Activated CD4-positive, CD25-positive, alpha-beta regulatory T cell treated with anti-CD3 and anti-CD28 coated beads, Interleukin-2, amount 50 U/mL, for 72 hours (primary cell): ENCODE measurements at places on chromosomes 3 and 15.

DNA sequence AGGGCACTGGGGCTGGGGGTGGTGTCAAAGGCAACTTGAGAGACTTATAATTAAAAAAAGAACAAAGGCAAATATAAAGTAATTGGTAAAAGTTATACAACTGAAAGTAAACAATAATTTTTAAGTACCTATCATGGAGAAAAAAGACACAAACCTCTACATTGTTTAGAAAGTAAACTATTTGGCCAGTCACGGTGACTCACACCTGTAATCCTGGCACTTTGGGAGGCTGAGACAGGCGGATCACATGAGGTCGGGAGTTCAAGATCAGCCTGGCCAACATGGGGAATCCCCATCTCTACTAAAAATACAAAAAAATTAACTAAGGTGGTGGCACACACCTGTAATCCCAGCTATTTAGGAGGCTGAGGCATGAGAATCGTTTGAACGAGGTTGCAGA lies 25.8 kb downstream of the RPSA start:
- no peak for DNase-seq

DNA sequence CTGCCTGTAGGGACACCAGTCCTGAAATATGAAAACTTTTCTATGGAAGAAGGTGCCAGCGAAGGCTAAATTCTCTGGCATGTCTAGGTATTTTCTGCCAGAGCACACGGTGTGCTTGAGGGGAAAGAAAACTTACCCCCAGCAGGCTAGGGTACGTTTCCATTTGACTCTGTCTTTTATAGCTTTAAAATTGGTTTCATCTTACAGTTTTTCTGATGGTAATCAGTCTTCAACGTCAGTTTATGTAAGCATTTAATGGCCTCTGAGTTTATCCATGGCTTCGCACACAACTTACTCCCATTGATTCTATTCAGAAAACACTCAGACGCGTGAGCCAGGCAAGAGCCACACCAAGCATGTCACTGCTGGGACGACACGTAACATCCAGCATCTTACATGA lies 249.7 kb downstream of the ADAMTS17 start:
- DNase-seq, result no peak

DNA sequence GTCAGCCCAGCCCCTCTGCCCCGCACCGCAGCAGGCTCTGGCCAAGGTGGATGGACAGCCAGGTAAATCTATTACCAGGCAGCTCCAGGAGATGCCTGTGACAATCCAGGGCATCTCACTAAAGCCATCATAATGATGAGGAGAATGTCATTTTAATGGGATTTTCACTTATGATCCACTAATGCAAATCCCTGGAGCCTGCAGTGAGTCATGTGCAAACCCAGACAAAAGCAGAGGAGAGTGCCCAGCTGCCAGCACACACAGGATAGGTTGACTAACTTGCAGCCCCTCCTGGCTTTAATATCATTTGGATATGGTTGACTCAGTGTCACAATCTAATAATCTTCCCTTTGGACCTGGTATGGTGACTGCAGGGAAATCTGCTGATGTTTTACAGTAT lies 206.9 kb upstream of the TRIM42 start:
- no peak for DNase-seq

DNA sequence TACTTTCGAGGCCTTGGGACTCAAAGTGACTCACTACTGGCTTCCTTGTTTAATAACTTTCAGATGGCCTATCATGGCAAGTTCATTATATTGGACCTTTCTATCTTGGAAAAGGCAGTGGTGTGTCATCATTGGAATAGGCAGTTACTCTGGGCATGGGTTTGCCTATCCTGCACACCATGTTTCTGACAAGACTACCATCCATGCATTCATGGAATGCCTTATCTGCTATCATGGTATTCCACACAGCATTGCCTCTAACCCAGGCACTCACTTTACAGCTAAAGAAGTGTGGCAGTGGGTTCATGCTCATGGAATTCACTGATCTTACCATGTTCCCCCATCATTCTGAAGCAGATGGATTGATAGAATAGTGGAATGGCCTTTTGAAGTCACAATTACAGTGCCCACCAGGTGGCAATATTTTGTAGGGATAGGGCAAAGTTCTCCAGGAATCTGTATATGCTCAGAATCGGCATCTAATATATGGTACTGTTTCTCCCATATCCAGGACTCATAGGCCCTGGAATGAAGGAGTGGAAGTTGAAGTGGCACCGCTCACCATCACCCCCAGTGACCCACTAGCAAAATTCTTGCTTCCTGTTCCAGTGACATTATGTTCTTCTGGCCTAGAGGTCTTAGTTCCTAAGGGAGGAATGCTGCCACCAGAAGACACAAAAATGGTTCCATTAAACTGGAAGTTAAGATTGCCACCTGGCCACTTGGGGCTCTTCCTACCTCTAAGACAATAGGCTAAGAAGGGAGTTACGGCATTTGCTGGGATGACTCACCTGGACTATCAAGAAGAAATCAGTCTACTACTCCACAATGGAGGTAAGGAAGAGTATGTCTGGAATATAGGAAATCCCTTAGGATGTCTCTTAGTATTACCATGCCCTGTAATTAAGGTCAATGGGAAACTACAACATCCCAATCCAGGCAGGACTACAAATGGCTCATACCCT lies 1161.4 kb downstream of the SI start:
- no peak for DNase-seq

GRCh38 chr3:78050276-78051065 lies 1010.6 kb downstream of the ROBO2 start:
- no peak for DNase-seq

DNA sequence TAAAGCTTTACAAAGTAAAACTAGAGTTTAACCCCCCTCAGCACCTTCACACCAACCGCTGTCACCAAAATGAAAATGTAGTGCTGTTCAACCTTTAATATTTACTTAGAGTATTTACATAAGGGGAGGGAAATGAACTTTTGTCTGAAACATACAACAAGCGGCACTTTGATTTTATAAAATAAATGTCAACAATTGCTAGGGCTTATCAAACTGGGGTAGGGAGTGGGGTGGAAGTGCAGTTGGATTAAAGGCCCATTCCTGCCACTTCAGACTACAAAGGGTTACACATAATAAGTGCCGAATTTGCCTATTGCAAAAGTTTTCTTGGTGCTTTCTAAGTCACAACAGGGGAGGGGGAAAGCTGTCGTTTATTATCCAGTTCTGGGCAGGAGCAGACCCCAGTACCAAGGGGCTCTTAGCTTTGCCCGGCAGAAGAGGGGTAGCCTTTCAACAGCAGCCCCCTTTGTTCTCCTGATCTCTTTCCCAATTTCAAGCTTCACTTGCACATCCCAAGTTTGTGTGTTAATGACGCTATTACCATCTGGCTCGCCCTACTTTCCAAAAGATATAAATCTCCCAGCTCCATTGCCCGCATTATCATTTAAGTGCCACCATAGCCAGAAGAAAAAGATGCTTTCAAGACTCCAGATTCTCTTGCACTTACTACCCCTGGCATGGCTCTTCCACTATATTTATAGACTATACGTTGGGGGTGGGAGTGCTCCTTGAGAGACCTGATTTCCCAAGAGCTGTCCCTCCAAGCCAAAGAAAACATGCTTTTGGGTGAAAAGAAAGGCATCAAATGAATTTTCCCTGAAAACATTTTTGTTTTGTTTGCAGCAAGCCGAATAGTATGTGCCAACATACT lies 17.0 kb downstream of the SOX2 start:
- DNase-seq, result no peak

- DNase-seq, result no peak
Measured at GRCh38 chr15:76942331-76942730, 10.8 kb downstream of the RCN2 start.

DNA sequence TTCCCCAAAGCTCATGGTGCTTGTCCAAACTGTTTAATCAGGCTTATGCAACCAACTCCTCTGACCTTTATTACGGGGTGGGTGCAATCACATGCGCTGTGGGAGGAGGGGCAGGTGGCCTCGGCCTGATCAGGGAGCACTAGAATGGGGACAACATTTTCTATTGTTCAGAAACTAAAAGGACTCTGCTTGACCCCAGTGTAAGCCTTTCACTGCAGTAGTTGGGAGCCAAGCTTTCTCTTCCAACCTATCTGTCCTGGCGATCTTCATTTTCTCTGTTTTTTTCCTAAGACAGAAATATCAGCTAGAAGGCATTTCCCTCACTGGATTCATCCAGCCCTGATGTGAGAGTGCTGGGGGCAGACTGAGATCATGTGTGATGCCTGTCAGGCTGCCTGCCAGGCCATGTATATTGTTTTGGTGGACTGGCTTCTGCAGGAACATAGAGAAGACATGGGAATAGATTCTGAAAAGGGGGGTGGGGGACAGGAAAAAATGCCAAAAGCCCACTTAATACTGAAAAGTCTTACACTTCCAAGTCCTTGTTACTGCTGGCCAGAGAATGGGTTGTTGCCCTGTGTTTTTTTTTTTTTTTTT lies 627.0 kb upstream of the TBL1XR1 start:
- no peak for DNase-seq

DNA sequence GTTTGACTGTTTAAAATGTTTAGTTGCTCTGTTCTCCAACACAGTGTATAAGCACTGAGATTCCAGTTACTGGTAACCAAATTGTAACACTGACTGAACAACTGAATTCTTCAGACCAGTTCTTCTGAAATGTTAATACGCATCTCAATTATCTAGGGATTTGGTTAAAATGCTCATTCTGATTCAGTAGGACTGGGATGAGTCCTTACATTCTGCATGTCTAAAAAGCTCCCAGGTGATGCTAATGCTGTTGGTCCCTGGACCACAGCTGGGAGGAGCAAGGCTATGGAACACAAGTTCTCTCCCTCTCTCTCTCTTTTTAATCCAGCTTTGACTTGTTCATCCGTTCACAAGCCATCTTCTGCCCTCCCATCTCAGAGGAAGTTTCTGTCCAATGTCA lies 380.3 kb downstream of the MAGI1 start:
- no peak for DNase-seq

DNA sequence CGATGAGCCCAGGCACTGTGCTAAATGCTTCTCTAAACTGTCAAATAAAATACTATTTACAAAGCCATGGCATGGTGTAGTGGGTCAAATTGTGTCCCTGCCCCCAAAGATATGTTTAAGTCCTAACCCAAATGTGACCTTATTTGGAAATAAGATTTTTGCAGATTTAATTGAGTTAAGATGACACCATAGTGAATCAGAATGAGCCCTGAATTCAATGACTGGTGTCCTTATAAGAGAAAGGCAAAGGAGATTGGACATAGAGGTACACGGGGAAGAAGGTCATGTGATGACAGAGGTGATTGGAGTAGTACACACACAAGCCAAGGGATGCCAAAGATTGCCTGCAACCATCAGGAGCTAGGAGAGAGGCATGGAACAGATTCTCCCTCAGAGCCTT lies 121.6 kb upstream of the VEPH1 start:
- no peak for DNase-seq

GRCh38 chr3:30760040-30760695 lies 134.3 kb downstream of the GADL1 start:
- DNase-seq, result no peak

GRCh38 chr3:94654096-94654495 lies 591.2 kb downstream of the NSUN3 start:
- DNase-seq, result no peak

- DNase-seq, result no peak
Measured at GRCh38 chr15:75436881-75437280, 14.6 kb downstream of the SIN3A start.

GRCh38 chr3:169090559-169090958 lies 573.0 kb downstream of the MECOM start:
- no peak for DNase-seq

- DNase-seq, result no peak
Measured at GRCh38 chr3:55006244-55006676, 78.4 kb upstream of the LRTM1 start.

- no peak for DNase-seq
Measured at GRCh38 chr15:77418391-77418965, 1.4 kb downstream of the PEAK1 start.

- no peak for DNase-seq
Measured at GRCh38 chr3:94004301-94004910, 24.0 kb downstream of the STX19 start.

DNA sequence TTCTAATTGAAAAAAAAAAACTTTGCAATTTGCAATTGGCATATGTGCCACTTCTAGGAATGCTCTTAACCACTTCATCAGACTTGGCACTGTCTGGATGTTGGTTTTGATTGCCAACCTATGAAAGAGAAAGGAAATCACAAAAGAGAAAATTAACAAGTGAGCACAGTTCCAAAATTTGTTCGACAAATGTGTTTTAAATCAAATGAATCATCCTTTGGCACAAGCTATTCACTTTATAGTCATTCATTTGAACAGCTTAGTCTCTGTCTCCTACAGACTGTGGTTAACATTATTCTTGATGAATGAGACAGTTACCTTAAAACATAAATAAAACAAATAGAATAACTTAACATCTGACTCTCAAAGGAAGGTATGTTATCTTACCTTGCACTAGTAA lies 265.0 kb downstream of the EPHA3 start:
- no peak for DNase-seq

DNA sequence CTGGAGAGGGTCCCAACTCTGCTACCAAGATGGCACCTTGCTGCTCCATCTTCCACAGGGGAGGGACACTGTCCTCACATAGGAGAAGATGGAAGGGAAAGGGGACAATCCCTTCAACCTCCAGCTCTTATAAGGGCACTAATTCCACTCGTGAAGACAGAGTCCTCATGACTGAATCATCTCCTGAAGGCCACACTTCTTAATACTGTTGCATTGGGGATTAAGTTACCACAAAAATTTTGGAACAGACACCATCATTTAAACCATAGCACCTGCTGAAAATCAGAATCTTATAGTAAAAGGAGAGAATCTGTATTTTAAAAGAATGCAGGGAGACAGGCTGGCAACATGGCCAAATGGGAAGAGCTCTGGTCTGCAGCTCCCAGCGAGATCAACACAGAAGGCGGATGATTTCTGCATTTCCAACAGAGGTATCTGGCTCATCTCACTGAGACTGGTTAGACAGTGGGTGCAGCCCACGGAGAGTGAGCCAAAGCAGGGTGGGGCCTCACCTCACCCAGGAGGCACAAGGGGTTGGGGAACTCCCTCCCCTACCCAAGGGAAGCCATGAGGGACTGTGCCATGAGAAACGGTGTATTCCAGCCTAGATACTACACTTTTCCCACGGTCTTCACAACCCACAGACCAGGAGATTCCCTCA lies 69.4 kb upstream of the LIPC start:
- DNase-seq, result no peak

- DNase-seq, result no peak
Measured at GRCh38 chr15:86865920-86866319, 786.2 kb downstream of the AGBL1 start.

- DNase-seq, result no peak
Measured at GRCh38 chr3:37489355-37489754, 315.0 kb upstream of the LRRFIP2 start.

- DNase-seq, result no peak
Measured at GRCh38 chr3:66199089-66199473, 21.7 kb upstream of the SLC25A26 start.

GRCh38 chr3:106103383-106103782 lies 234.6 kb upstream of the CBLB start:
- no peak for DNase-seq

DNA sequence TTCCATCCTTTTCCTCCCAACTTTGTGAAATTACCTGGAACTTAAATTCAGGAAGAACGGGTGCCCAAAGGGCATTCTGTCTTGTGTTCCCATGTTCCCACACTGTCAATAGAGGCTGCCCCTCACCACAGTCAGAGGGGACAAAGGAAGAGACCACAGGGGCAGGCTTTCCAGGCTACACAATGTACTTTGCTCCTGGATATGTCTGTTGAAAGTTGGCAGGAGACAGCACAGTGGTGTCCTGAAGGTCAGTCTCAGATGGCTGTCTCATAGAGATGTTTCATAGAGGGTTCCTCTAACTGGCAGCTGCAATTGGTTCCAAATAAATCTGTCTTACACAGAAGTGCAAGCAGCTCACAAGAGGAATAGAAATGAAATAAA lies 107.8 kb upstream of the TGFBR2 start:
- no peak for DNase-seq
